T-helper 1 cell (primary cell): ENCODE measurements at places on chromosomes 5 and 9.

GRCh38 chr9:19429595-19429994 is 20.8 kb downstream of the ACER2 start:
- no peak for DNase-seq

DNA sequence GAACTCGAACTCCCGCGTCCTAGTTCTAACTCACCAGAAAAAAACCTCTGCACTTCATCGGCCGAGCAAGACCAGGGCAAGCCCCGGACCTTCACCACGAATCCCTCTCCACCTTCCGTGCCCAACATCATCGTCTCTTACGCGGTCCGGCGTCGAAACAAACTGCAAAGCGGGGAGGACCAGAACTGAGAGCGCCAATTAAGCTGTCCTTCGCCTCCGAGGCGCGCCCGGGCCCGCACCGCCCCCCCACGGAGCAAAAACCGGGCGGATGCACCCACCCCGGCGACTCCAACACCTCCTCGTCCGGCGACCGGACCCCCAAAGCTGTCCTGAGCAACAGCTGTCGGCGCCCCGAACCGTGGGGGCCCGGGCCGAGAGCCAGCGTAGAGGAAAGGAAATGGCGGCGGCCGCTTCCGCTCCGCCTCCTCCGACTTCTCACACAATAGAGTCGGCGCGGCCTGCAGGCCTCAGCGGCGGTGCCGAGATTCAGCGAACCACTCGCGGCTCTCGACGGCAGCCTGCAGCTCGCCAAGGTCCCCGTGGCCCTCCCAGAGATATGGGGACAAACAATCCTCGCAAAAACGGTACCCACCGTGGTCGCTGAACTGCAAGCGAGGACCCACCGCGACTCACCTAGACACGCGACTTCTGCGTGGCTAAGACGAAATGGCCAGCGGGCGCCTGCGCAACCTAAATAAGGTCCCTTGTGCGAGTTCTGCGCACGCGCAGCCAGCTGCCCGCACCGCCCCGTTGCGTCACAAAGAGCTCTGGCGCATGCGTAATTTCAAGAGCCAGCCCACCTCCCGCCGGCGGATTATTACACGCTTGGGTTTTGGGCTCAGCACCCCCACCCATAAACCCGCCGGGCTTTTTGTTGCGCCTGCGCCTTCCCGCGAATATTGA is at the start of gene HNRNPH1:
TSS of gene HNRNPH1 (minus strand) at position 669 of the 903 bp plus-strand sequence. CDS start at position 131, 538 bp downstream.
- DNase-seq = peak; percentile 97

- no peak for DNase-seq
Measured at GRCh38 chr9:94734054-94734754, 7.7 kb downstream of the AOPEP start.

DNA sequence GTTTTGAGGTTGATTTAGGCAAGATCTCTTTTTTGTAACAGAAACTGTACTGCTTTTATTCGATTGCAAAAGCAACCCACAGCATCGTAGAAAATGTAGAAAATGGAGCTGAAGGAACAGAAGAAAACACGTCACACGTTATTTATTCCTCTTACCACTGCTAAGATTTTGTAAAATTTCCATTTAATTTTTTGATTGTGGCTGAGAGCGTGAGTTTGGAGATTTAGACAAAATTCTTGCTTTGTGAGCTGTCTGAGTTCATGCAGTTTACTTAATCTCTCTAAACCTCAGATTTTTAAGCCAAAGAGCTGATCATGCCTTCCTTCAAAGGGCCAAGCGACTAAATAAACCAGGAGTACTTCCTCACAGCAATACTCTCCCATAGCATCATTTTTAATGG is 24.8 kb downstream of the DPYSL3 start:
- no peak for DNase-seq

DNA sequence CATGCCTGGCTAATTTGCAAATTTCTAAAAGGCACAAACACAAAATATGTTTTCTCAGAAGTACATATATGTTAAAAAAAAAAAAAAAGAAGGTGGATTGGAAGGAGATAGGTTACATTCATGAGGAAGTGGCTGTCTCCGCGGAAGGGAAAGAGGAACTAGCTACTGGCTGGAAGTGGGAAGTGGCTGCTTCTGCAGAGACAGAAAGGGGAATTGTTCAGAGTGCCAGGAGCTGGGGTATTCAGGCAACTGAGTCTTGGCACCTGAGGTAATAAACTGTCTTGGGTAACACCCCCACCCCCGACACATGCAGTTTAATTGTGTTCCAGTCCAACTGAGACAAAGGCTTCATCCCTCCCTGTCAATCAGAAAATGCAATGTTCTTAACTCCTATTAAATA is 45.6 kb downstream of the S1PR3 start:
- DNase-seq = no peak

- no peak for DNase-seq
Measured at GRCh38 chr9:132514011-132514744, 68.2 kb upstream of the BARHL1 start.

DNA sequence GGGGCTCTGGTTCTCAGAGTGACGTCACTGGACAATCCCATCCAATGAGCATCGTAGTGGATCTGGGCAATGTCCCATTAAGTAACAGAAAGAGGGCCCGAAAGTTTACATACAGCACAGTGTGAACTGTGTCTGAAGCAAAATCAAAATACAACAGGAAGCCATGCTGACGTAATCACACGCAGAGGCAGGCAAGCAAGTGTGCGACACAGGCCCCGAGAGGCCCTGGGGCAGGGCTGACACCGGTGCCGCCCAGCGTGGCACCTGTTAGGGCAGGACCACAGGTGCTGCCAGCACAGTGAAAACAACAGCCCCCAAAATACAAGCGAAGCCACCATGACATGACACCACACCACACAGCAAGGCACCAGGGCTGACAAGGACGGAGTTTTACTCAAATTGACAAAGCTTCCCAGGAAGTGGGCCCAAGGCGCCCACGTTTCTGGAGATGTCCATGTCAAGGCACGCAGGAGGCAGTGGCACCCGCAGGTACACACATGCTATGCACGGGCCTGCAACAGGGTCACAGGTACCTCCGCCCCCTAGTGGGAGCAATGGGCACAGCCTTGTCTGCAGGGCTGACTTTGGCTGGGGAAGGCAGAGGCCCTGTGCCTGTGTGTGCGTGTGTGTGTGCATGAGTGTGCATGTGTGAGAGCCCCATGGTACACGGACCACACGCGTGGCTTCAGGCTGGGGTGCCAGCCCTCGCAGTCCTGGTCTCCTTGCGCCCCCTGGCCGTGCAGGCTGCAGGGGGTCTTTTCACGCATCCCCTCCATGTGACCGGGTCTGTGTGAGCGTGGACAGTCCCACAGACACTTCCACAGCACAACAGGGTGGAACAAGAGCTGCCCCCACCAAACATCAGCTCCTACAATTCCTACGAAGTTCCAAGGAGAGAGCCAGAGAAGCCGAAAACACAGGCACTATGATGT is 19.6 kb downstream of the QSOX2 start:
- DNase-seq = peak; percentile 65

GRCh38 chr5:59330680-59331079 is 562.8 kb downstream of the PDE4D start:
- DNase-seq = no peak

GRCh38 chr5:87354496-87354895 is 58.2 kb downstream of the CCNH start:
- DNase-seq = no peak

DNA sequence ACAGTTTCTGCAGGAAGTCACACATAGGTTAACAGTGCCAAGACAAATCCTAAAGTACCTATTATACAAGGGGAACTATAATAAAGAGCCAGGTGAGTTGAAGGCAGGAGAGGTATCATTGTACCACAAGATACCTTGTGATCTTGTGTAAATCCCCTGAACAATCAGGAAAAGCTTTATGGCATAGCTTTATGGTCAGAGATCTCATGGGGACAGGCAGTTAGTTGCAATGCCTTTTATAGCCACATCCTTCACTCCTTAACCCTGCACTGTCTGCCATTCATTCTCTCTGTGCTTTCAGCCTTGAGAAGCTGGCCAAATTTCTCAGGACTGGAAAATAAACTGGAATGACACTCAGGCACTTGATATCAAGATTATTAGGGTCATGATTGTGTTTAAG is 97.0 kb downstream of the GHR start:
- DNase-seq = no peak

- no peak for DNase-seq
Measured at GRCh38 chr9:83714329-83714728, 6.6 kb upstream of the UBQLN1 start.

- DNase-seq = no peak
Measured at GRCh38 chr5:132202711-132203463, 24.8 kb downstream of the P4HA2 start.

DNA sequence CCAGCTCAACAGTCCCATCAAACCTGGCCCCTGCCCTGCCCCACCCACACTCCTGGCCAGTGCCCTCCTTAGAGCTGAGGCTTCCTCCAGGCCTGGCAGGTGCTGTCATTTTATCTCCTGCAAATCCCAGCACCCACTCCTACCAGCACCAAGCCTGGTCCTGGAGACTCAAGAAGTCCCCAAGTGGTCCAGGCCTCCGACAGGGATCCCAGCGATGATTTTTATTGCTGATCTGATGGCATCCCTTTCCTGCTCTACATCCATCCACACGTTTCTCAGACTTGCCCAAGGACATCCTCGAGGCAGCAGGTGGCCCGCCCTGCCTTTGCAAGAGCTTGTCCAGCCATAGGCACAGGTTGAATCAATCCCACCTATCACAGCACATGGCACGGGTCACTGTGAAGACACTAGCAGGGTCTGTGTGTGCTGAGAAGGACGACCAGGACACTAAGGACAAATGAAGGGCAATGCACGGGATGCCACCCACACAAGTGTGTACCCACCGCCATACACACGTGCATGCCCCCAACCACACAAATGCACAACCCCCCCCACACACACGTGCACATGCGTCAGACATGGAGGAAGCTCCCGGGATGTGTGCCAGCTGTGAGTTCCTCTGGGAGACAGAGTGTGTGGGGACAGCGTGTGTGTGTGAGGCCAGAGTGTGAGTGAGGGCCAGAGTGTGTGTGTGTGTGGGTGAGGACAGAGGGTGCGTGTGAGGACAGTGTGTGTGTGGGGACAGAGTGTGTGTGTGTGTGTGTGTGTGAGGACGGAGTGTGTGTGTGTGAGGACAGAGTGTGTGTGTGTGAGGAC is 62.4 kb upstream of the UBAC1 start:
- DNase-seq = no peak

DNA sequence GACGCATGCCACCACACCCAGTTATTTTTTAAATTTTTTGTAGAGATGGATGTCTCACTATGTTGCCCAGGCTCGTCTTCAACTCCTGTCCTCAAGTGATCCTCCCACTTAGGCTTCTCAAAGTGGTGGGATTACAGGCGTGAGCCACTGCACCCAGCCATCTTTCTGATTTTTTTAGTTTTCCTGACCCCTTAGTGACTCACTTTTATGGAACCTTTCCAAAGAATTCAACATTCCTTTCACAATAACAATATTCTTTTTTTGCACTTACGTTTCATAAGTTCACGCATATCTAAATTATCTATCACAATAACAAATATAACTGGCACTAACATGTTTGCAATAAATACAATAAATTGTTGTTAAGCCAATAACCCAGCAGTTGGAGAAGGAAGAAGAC is 8.5 kb downstream of the ELOVL7 start:
- no peak for DNase-seq

DNA sequence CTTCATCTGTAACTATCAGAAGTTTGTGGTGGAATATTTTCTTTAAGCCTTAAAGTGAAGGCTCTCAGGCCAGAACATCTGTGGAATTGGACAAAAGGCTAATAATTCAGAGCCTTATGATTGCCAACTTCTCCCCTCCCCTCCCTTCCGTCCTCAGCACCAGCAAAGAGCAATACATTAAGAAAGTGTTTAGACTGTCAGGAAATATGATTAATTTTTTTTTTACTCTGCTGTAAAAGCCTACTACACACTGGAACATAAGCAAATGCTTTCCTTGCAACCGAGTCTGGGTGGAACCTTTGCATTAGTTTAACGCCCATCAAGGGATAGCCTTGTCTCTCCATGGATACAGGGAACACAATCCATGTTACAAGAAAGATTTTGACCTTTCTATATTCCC is 110.3 kb upstream of the TARS1 start:
- DNase-seq = no peak

DNA sequence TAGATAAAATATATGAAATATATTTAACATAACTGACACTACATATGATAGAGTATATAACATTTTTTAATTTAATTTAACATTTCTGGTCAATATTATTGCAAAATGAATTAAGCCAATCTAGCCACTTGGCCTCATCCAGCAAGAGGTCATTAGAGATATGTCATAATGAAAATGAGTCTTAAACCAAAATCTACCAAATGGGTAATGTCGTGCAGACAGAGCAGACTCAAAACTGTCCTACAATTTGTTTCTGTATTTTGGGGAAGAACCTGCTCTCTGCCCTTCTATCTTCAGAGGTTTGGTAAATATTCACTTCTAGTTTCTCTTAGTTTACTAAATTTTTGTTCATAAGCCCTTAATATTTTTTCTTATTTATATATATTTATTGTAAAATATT is 61.4 kb downstream of the ARHGEF28 start:
- no peak for DNase-seq

GRCh38 chr5:3099526-3099925 is 348.0 kb upstream of the IRX2 start:
- DNase-seq = no peak

DNA sequence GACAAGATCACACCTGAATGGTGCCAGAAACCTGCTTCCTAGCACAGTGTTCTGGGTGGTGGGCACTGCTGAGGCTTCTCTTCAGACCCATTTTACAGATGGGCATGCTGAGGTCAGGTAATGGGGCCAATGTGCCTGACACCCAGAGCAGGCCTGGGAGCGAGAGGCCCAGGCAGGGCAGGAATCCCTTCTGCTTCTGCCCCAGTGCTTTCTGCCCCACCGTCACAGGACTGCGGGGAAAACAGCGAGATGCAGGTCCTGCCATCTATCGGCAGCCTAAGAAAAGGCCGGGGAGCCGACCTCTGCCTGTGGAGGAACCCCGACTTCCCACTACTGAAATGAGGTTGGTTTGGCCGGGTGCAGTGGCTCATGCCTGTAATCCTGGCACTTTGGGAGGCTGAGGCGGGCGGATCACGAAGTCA is 22.8 kb upstream of the RNU6ATAC start:
- DNase-seq = no peak

DNA sequence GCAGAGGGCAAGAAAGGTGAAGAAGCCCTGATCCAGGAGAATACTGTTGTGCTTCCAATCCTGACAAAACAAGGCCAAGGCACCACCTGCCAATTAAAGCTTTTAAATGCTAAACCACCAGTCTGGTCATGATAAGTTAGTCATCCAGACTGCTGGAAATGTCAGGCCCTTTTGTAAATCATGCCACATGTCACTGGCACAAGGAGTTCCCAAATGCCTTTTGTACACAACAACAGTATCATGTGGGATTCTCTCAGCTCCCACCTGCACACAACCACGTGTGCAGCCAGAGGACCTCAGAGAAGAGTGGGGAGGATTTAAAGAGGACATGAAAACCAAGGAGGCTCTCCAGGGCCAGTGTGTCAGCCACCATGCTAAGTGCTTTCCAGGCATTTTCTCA is 99.3 kb downstream of the CDK5RAP2 start:
- DNase-seq = no peak
